NCI-H1105 treated with DMSO at 0.1 percent for 48 hours (cell line): ENCODE measurements at places on chromosomes 7 and 10.

- no peak for DNase-seq
These were observed 7.2 kb downstream of the TNS3 start for GRCh38 chr7:47574482-47575329.

- DNase-seq = no peak
These were observed 58.2 kb upstream of the CHST15 start for GRCh38 chr10:124151466-124152095.

- no peak for DNase-seq
These were observed 21.6 kb downstream of the GPR26 start for GRCh38 chr10:123687758-123688157.

DNA sequence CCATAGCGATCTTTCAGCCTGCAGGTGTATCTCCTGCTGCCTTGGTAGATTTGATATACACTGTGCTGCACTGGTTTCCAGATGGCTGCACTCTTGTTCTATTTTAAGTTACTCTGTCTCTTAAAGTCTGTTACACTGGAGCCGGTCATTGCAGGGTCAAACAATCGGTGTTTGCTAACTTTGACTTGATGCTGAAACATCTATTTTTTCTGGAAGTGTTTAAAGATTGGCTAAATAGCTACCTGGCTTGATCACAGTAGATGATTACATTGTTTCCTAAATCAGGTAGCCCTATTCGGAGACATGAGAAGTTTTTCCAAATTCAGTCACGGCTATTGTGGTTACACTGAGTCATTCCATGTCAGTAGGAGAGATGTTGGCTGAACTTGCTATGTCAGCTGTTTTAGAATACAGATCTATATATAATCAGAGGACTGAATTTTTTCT lies 574.8 kb downstream of the ETV1 start:
- no peak for DNase-seq

- DNase-seq = no peak
These were observed 2.6 kb downstream of the TUBGCP2 start for GRCh38 chr10:133306097-133306476.

- DNase-seq = no peak
These were observed 388.7 kb upstream of the MGMT start for GRCh38 chr10:129078346-129078745.

- peak; percentile 11 for DNase-seq
These were observed 180.9 kb downstream of the REEP3 start for GRCh38 chr10:63702092-63702491.

DNA sequence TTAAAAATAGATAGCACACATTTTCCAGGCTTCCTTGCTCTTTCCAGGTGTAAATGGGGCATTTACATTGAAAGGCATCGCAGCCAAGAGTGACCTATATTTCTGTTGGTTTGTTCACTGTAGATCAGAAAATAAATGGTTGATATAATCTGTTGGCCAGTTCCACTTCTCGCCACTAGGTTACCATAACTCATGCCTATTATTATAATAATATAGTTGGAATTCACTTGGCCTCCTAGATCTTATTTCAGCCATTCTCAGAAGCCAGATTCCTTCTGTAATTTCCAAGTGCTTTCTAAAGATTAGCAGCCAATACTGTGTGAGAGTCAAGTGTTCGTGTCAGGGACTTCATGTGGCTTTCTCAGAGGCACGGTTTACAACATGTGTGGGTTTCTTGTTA lies 179.5 kb downstream of the DNAH11 start:
- no peak for DNase-seq

- DNase-seq = no peak
These were observed 598.7 kb downstream of the GRID1 start for GRCh38 chr10:85767891-85768290.

GRCh38 chr10:10346390-10347150 lies 671.1 kb upstream of the CELF2 start:
- no peak for DNase-seq

DNA sequence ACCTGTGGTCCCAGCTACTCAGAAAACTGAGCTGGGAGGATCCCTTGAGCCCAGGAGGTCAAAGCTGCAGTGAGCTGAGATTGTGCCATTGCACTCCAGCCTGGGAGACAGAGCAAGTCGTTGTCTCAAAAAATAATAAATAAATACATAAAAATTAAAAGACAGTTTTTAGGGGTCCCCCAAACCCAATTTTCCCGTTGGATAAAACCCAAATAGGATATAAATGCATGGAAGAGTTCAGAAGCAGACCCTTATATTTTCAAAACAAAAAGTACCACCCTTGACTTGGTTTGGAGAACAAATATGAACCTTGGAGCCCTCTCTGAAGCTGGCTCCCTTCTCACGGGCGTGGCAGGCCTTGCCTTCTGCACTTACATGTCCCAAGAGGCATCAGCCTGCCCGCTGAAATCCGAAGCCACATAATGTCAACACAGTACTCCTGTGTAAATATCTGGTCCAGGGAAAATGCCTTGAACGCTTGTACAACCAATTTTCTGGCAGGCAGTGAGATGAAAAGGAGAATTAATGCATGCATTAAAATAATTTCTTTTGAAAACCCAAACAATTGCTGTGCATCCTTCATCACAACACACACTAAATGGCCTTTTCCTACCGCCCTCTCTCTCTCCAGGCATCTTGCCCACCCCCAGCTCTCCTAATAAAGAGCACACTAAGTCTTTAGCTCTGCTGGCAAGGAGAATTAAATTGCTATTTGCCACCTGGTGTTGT lies 46.4 kb upstream of the PARD3 start:
- DNase-seq = peak; percentile 92

DNA sequence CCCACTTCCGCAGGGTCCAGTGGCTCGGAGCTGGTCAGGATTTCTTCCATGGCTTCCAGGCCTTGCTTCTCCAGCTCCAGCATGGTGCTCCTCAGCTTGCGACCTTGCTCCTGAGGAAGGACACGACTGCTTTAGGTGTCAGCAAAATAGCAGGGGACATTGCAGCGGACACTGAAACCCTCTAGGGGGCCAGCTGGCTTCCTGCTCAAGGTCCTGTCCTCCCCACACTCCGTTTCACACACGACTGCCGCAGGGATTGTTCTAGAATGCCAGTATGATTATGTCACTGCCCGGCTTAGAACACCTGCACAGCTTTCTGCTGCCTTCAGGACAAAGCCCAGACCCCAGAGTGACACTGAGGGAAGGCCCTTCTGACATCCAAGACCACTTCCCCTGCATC lies 65.6 kb downstream of the SCRN1 start:
- DNase-seq = no peak

DNA sequence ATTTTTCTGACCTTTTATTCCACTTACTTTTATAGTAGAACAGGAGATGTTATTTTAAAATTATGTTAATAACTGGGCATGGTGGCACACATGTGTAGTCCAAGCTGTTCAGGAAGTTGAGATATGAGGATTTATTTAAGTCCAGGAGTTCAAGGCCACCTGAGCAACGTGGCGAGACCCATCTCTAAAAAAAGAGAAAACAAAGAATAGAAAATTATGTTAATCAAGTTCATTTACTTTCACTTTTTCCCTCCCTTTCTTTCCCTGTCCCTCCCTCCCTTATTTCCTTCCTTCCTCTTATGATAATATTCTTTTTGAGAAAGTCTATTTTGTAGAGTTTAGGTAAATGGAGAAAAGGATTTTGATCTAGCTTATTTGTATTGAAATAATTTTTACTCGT lies 48.9 kb upstream of the HELLS start:
- no peak for DNase-seq

- no peak for DNase-seq
These were observed 188.3 kb upstream of the NFE2L3 start for GRCh38 chr7:25963733-25964132.

GRCh38 chr10:9357471-9357870 lies 1303.0 kb downstream of the GATA3 start:
- no peak for DNase-seq

- DNase-seq = peak; percentile 82
These were observed 295.9 kb upstream of the NFE2L3 start for GRCh38 chr7:25855854-25856782.

- DNase-seq = no peak
These were observed 3.2 kb downstream of the INSIG1 start for GRCh38 chr7:155300641-155301452.

DNA sequence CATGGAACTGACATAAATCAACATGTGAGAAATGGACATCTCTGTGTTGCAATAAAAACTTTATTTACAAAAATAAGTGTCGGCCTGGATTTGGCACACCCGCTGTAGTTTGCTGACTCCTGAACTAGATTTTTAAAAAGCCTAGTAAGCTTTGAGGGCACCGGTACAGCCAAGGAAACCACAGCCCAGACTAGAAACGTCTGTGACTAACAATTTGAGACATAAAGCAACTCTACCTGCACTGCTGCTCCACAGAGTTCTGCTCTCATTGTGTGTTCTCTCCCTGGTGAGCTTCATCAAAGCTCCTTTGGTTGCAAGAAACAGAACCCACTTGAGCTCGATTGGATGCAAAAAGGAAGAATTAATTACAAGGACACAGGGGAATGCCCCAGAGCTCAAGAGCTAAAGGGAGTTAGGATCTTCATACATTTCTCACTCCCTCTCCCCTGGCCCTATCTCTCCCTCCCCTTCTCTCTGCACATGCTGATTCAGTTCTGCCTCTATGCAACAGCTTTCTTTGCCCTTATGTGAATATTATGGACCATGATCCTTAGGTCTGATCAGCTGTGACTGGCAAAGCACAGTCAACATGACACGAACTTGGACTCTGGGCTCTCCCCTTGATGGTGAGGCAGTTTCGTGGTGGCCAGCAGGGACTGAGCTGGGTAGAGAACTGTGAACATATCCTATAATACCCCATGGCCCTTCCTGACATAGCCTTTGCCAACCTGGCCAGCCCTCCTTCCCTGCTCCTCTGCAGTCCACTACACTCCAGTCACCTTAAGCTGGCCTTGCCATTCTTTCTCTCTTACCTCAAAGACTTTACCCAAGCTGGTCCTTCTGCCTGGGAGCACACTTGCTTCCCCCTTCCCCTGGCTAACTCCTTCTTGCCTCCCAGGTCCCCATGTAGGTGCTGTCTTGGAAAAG lies 77.5 kb upstream of the YAE1 start:
- no peak for DNase-seq

GRCh38 chr10:17062955-17063484 lies 66.6 kb downstream of the CUBN start:
- DNase-seq = no peak

- no peak for DNase-seq
These were observed 16.3 kb downstream of the VWC2 start for GRCh38 chr7:49789736-49790135.

GRCh38 chr10:70760271-70760787 lies 24.8 kb downstream of the TBATA start:
- DNase-seq = no peak

DNA sequence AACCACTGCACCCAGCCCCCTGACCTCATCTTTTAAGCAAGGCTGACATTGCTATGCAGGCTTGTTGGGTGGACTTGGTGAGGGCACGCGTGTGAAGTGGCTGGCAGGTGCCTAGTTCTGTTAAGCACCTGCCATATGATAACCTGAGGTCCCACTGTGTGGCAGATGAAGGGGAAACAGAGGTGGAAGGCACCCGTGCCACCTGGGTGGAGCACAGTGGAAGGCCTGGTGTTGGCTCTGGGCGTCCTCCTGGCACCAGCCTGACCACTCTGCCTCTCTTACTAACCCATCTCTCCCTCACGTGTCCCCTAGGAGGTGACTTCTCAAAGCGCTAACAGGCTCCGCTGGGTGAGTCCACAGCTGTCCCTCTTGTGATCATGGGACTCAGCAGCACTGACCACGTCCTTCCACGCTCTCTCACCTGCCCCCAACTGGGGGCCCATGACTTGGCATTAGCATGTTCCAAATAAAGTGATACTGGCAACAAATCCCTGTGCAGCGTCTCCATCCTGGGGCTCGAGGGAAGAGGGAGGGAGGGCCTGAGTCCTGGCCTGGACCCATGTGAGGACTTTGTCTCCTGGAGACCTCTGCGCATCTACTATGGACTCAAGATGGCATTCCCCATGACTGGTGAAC lies 4.6 kb upstream of the ZNF862 start:
- no peak for DNase-seq

DNA sequence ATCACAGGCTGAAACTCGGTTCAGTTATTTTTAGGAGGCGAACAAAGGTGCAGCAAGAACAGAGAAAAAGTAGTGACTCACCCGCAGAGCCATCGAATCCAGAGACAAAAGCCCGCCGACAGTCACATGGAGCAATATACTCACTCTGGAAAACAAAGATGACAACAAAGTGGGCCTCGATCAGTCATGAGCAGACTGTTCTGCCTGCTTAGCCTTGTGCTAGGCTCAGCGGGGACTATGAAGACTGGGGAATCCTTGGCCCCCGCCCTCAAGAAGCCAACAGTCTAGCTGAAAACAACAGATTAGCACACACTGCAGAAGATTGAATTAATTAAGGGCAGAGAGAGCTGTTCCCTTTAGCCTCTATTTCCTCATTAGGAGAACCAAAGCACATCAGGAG lies 30.4 kb downstream of the XPNPEP1 start:
- no peak for DNase-seq

DNA sequence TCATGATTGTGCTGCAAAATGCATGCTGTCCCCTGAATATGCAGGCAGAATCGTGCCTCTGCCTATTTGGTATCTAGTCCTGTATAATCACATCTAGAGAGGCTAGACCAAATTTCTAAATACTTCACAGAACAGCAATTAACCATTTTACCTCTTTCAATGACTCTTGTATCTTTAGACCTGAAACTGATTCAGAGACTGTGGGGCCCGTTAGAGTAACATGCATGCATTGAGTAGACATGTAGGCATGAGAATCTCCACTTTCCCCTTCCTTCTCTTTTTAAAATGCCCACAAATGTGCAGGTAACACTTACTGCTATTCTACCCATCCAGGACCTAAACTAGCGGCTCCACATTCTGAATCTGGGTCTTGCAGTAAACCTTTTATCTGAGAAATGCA lies 8.8 kb downstream of the ZNF92 start:
- no peak for DNase-seq

GRCh38 chr10:83871187-83872081 lies 267.9 kb upstream of the GHITM start:
- DNase-seq = peak; percentile 40

GRCh38 chr10:86678999-86679792 lies 10.9 kb downstream of the LDB3 start:
- no peak for DNase-seq

DNA sequence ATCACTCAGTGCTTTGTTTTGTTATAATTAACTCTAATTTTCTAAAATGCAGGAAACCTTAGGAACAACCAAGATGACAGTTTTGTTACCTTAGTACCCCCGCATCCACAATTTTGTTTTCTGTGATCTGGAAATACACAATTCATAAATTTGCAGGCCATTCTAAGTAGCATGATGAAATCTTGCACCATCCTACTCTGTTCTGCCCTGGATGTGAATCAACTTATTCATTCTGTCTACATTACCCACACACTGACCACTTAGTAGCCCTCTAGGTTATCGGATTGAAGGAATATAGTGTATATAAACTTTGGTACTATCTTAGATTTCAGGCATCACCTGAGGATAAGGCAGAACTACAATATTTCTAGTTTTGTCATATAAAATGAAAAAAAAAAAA lies 155.9 kb downstream of the CTTNBP2 start:
- DNase-seq = no peak

GRCh38 chr7:73703757-73704639 lies 15.5 kb downstream of the STX1A start:
- DNase-seq = no peak
